T-helper 22 cell (primary cell): ENCODE measurements at places on chromosomes 16 and 17.
A peak's percentile ranks its signal among the peaks of the same experiment; 100 is the strongest.

DNA sequence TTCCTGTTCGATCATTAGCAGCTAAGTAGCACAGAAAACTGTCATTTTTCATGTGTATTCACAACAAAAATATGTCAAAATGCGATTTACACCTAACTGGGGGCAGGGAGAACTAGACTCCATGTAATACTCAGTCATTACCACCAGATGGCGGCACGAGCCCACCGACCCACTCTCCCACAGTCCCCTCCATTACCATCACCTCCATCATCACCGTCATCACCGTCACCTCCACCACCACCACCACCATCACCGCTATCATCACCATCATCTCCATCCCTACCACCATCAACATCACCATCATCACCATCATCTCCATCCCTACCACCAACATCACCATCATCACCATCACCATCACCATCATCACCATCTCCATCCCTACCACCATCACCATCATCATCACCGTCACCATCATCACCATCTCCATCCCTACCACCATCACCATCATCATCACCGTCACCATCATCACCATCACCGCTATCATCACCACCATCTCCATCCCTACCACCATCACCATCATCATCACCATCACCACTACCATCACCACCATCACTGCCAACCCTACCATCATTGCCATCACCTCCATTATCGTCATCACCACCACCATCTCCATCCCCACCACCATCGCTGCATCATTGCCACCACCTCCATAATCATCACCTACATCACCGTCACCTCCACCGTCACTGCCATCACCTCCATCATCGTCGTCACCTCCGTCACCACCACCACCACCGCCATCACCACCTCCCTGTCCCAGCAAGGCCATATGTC lies 14.4 kb downstream of the NDUFAF8 start:
- no peak for DNase-seq

GRCh38 chr16:57284952-57285363 lies 486 bp upstream of the PLLP start:
- DNase-seq: no peak

GRCh38 chr17:78677303-78678221 lies 100.4 kb upstream of the DNAH17 start:
- DNase-seq: no peak

- no peak for DNase-seq
Observed at GRCh38 chr16:87057211-87057881, 259.8 kb downstream of the C16orf95 start.

- no peak for DNase-seq
Observed at GRCh38 chr16:30011714-30012504, 1.1 kb upstream of the DOC2A start.

GRCh38 chr17:77320044-77320440 lies 179.3 kb downstream of the SEC14L1 start:
- no peak for DNase-seq

- DNase-seq: no peak
Observed at GRCh38 chr17:67633751-67634211, 84.0 kb upstream of the NOL11 start.

DNA sequence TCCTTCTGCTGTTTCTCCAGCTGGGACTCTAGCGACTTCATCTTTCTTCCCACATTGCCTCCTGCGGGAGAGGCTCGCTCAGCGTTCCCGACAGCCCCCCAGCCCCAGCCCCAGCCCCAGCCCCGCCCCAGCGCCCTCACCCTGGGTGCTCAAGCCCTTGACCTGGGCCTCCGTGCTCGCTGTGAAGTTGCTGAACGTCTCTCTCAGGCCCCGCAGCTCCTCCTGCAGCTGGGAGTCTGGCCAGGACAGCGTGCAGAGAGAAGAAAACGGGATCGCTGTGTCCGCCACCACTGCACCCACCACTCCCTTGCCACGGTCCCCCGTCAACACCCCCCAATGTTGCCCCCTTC lies 2.4 kb downstream of the ASGR1 start:
- no peak for DNase-seq

GRCh38 chr17:5530265-5531084 lies 44.1 kb downstream of the MIS12 start:
- no peak for DNase-seq

DNA sequence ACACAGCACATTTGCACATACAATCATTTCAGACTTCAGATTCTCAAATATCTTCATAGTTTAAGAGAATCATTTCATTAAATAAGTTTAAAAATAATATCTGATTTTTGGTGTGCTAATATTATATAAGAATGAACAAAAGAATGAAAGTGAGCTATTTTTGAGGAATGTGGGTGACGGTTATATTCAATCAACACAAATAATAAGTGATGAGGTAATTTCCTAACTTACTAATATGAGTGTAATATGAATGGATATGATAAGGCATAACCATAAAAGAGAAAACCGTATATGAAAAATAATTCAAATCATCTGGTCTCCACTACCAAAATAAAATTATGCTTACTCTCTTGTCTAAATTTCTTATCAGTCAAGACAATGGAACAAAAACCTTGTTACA lies 68.4 kb upstream of the NACA2 start:
- no peak for DNase-seq

DNA sequence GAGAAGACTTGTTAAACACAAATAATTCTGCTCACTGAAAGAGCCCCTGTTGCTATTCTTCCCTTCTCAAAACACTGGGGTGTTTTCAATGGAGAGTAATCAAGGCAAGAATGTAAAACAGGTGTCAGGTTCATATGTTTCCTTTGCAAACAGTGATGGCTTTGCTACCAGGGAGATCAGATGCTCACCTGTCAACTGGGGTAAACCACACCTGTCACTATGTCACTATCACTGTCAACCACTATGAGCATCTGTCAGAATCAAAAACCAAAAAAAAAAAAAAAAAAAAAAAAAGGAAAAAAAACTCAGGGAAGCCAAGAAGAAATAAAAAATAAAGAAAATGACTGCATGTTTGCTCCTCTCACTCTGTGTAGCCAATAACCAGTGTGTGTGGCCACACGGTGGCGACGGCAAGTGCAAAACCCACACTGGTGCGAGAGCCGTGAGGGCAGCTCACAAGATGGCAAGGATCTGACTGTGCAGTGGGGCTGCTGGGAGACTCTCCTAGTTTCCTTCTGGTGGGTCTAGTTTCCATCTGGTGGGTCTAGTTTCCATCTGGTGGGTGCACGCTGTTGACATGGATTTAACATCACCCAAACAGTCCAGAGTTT lies 22.7 kb downstream of the USP22 start:
- DNase-seq: no peak

GRCh38 chr16:17970816-17971331 lies 365.7 kb downstream of the NPIPA8 start:
- DNase-seq: no peak

DNA sequence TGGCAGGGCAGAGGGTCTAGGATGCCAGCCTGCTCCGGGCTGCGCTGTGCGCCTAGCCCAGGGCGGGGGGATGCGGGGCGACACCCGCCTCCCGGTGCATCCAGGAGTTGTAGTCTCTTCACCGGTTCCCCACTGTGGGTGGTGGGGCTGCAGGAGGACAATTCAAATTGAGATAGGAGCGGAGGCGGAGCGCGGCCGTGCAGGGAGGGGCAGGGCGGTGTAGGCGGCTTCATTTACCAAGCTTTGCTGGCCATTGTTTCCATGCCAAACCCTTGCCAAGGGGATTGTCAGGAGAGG lies 2047.4 kb downstream of the TP53TG3F start:
- DNase-seq: no peak

- DNase-seq: no peak
Observed at GRCh38 chr16:50201787-50202186, 48.7 kb downstream of the TENT4B start.

- no peak for DNase-seq
Observed at GRCh38 chr17:77045441-77046041, 95.2 kb upstream of the SEC14L1 start.

- DNase-seq: no peak
Observed at GRCh38 chr16:89921702-89922476, 1.3 kb upstream of the TUBB3 start.

DNA sequence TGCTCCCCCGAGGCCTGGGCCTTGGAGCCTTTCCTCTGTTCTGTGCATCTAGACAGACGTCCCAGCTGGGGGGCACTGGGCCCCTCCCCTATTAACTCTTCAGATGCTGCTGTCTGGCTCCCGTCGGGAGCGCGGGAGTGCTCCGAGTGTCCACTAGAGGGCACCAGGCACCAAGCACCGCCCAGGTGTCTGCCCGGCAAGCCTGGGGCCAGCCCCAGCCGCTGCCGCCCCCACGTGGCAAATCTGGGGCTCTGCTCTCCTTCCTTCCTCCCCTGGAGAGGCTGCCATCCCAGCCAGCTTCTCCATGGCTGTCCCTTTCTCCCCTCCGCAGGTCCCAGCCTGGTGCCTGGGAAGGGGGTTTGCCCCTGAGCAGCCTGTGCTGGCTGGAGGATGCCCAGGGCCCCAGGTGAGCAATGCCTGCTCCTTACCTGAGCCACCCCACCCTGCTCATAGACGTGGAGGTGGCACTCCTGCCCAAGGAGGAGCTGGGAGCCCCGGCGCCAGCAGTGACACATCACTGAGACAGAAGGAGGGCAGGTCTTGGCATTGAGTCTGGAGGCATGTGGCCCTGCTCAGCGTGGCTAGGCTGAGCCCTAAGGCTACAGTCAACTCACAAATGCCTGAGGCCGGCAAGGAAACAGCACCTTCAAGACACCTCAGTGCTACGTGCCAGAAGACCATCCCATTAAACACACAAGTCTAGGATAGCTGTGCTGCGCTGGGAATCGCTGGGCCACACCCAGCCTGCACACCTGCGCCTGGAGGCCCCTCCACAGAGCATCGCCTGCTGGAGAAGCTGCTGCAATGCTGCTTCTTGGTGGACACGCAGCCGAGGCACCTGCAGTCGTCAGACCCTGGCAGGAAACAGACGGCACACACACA lies 19.7 kb downstream of the TMEM235 start:
- peak; percentile 61 for DNase-seq

DNA sequence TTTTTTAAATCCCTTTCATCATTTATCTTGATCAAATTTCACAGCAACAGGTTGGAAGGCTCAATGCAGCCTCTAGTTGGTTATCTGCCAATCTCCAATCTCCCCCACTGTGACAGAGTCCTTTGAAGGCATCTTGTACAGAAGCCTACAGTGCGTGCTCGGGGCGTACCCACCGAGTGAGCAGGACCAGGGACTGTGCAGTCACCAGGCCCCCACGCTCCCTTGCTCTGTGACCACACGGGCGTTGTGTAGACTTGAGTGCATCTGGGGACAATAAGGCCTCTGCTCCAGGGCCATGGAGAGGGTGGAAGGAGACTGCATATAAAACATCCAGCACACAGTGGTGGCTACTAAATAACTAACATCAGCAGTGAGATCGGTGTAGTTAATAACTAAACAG lies 63.4 kb downstream of the GTF3C1 start:
- no peak for DNase-seq

- no peak for DNase-seq
Observed at GRCh38 chr17:39001703-39002637, 34.8 kb upstream of the FBXO47 start.

GRCh38 chr17:79003661-79004411 lies 5.7 kb downstream of the CANT1 start:
- no peak for DNase-seq

- DNase-seq: no peak
Observed at GRCh38 chr17:16348586-16348985, 4.7 kb downstream of the CENPV start.
